Renal cortex interstitium (tissue), 15 donors: ENCODE measurements at places on chromosomes 7 and 10.

GRCh38 chr10:30705101-30705624 is 75.6 kb upstream of the LYZL2 start:
- DNase-seq: no peak

GRCh38 chr10:51524041-51524440 is 175.4 kb downstream of the CSTF2T start:
- DNase-seq: no peak

DNA sequence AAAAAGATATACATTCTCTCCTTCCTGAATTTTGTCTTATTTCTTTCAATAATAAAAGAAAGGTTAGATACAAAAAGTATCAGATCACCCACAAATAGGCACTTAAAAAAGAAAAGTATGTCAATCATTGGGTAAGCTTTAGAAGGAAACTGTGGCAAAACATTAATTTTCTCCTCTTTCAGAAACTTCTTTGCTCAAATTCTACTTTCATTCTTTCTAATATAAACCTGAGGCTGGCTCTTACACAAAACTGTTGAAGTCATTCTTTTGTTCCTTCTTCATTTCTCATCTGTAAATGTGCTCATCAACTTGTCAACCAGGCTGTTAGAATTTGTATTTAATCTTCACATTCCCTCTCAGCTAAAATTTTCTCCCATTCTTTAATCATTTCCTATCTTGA is 124.6 kb downstream of the LRRN3 start:
- DNase-seq: no peak

DNA sequence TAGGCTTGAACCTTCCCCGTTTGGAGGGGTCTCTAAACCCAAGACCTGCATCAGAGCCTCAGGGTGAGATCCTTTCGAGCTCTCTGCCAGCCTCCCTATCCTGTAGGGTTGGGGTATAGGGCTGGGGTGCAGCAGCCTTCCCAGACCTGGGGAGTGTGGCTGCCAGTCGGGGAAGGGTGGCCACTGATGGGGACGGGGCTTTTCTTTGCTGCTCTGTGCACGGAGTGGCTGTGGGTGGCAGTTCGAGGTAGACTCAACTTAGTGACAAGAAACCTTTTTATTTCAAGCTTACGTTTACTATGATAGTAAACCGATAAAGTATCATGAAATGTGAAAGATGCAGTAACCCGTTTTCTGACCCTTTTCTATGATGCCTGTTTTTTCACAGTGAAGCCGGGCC is 13.0 kb downstream of the ZNF316 start:
- no peak for DNase-seq
